ENCODE measurements at places on chromosomes 11 and 22.

- DNase-seq, result no peak
Measured at GRCh38 chr11:11117730-11118129, 235.3 kb downstream of the CSNK2A3 start.

DNA sequence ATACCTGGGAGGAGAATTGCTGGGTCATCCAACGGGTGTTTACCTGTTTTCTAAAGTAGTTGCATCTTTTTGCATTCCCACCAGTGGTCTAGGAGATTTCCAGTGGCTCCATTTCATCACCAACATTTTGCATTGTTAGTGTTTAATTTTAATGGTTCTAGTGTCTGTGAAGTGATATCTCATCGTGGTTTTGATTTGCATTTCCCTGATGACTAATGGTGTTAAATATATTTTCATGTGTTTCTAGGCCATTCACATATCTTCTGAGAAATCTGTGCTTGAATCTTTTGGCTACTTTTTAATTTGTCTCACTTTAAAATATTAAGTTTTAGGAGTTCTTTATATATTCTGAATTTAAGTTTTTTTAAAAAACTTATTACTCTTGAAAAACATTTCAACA lies 439.6 kb downstream of the TMEM135 start:
- no peak for DNase-seq

DNA sequence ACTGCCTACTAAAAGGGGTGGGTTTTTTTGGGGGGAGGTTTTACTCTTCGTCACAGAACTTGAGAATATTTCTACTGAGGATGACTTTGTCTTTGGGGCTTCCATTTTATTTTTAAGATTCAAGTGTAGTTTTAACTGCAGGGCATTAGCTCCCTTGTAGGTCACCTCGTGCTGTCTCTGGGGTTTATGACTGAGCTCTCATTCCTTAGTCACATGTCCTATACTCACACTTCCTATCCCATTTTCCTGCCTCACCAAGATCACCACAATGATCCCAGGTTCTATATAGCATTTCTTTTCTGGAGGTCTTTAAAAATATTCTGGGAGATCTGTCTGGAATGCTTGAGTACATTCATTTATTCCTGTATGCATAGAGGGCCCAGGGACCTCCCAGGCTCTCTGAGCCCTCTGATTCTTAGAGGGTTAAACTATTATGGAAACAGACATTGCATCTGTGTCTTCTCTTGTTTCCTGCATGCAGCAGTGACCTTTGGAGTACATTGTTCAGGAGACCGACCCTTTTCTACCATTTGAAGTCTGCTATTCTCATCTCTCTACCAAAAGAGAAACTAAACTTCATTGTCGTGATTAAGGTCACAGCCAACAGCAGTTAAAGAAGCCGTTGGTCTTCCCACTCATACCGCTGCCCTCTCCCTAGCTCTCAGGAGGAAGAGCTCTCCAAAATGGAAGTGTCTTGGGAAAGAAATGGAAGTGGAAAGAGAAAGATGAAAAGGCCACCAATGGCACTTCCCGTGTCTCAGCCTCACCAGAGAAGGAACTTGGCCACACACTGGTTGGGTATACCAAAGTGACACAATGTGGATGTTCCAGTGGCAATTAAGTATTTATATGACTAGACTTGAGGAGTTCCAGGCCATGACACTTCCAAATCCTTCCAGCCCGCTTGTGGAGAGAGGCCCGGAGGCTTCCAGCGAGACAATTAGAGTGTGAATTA lies 77.5 kb downstream of the ZBTB16 start:
- DNase-seq, result no peak

- DNase-seq, result no peak
Measured at GRCh38 chr11:57307666-57308270, 17.0 kb downstream of the TNKS1BP1 start.

DNA sequence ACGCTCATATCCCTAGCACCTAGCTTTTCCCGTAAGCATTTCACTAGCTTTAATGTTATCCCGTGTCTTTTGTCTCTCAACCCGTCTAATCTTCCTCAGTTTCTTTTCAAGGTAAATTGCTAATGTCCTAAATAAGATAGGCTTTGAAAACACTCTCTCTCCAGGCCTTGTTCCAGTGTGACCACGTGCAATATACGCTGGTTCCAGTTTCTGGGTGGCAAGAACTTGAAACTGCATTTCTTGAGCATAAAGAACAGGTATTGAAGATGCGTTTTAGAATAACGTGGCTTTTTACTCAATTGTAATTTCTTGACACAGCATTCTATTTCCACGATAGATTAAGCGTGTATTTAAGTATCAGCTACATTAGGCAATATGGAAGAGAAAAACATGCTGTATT lies 1.1 kb downstream of the CDC45 start:
- DNase-seq, result no peak

DNA sequence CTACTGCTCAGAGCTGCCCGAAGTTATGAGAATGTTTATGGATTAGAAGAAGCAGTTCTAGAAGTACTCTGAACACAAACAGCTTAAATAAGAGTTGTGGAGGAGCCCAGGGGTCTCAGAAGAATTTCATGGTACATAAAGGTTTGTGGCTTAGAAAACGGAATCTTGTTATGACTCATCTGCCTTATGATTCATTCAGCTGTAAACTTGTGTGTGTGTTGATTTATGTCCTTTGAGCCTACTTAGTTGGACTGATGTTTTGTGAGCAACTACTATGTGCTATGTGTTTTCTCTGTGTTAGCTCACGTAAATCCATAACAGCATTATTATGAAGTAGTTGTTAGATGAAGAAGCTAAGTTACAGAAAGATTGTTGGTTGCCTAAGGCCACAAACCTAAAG lies 203.7 kb downstream of the PGR start:
- DNase-seq, result no peak

DNA sequence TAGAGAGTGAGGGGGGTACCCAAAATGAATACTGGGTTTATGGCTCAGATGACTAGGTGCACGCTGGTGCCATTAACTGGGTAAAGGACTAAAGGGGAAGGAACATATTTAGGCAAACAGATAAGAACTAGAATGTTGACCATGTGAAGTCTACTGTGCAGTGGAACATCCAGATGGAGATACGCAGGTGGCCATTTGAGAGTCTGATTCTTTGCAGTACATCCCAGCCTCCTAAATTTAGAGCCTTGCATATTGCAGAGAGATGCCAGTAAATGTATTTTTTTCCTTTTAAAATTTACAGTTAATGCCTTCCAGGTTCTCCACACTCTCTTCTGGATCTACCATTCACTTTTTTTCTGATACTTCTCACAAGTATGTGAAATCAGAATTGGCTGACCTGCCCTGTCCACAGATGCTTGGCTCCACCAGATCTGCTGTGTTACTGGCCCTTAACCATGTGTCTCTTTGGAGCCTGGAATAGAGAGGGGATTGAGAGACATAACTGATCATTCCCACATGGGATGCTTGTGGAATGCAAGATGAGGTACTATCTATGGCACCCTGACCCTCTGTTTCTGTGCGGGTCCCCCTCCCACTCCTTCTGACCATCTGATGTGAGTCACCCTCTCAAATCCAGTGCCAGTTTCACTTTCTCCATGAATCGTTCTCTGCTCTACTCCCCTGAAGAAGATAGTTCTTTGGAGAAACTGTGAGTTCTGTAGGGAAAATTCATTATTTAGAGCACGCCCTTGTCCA lies 77.0 kb upstream of the NCAM1 start:
- no peak for DNase-seq

GRCh38 chr11:706957-707816 lies 1.2 kb downstream of the EPS8L2 start:
- DNase-seq, result no peak

- no peak for DNase-seq
Measured at GRCh38 chr11:70063121-70063520, 15.0 kb upstream of the ANO1 start.

- DNase-seq, result no peak
Measured at GRCh38 chr22:33889748-33890147, 30.5 kb downstream of the LARGE1 start.

DNA sequence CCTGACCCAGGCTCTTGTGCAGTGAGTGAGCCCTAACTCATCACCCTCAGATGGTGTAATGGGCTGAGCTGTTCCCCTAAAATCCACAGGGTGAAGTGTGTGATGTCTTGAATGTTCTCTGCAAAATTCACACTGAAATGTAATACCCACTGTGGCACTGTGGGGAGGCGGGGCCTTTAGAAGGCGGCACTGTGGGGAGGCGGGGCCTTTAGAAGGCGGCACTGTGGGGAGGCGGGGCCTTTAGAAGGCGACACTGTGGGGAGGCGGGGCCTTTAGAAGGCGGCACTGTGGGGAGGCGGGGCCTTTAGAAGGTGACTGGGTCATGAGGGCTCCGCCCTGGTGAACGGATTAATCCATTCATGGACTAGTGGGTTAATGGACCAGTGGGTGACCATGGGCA lies 33.0 kb downstream of the CHID1 start:
- no peak for DNase-seq

- no peak for DNase-seq
Measured at GRCh38 chr22:43883012-43883661, 8.7 kb downstream of the PNPLA5 start.

DNA sequence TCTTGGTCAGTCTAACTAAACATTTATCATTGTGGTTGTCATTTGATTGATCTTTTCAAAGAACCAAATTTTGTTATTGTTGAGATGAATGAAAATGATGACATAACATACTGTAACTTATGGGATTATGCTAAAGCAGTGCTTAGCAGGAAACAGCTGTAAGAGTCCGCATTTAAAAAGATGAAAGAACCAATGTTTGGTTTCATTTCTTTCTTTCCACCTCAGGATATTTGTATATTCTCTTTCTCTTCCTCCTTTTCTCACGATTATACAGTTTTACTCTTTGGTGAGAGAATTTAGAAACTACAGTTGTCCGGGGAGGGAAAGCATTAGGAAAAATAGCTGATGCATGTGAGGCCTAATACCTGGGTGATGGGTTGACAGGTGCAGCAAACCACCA lies 23.1 kb downstream of the PIH1D2 start:
- DNase-seq, result no peak

- DNase-seq, result no peak
Measured at GRCh38 chr22:31289344-31289743, 2.9 kb downstream of the PIK3IP1 start.

GRCh38 chr22:24010018-24010391 lies 1.1 kb upstream of the CABIN1 start:
- DNase-seq, result no peak

DNA sequence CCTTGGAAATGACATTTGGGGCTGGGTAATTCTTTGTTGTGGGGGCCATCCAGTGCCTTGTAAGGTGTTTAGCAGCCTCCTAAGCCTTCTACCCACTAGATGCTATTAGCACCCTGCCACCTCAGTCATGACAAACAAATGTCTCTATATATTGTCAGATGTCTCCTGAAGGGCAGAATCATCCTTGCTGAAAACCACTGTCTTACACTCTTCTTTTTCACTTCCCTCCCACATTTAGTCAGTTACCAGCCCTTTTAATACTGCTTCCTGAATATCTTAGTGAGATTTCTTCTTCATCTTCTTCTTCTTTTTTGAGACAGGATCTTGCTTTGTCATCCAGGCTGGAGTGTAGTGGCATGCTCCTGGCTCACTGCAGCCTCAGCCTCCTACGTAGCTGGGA lies 33.1 kb downstream of the TNRC6B start:
- DNase-seq, result no peak

DNA sequence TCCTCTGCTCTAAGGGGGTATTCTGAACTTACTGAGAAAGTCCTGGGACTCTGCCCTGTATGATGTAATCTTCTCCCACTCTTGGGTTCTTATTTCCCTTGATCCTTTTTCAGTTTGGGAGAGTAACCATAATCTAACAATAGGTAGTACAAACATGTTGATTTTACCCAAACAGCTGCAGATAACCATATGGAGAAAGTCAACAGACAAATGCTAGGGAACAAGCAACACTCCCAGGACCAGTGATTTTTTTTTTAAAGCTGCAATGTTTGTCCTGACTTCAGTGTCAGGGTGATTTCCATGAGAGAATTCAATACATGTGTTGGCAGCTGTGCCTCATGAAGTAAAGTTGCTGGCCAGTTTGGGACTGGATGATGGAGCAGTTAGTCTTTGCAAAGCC lies 156.5 kb downstream of the FCHSD2 start:
- DNase-seq, result no peak

DNA sequence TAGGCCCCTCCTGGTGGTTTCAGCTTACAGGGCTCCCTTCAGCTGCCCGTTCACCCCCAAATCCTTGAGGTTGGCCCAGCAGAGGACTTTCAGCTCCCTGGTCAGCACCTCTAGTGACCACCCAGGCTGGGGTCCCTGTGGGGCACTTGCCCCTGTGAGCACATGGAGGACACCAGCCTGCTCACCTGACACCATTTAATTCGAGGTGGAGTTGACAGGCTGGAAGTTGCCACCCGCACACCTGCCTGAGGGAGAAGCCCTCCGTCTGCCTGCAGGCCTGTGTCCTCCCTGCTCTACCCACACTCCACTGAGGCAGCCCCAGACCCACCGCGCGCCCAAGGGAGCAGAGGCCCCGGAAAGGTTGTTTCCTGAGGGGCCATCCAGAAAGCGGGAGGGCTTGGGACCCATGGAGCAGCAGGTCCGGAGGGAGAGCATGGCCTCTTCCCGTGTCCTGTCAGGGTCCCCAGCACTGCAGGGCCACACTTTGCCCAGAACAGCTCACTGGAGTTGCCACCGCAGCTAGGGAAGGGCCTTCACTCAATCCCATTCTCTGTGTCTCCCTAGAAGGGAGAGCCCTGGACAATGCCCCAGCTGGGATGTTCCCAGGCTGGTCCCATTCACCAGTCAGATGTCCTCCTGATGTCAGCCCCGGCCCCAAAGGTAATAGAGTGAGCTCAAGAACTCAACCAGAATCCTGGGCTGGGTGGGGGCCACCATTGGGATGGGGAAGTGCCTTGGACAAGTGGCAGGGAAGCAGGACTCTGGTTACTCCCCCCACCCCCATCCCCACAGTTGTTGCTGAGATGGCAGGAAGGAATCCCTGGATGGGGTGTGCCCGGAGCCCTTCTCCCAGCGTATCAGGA lies 82.4 kb downstream of the MED15 start:
- no peak for DNase-seq

DNA sequence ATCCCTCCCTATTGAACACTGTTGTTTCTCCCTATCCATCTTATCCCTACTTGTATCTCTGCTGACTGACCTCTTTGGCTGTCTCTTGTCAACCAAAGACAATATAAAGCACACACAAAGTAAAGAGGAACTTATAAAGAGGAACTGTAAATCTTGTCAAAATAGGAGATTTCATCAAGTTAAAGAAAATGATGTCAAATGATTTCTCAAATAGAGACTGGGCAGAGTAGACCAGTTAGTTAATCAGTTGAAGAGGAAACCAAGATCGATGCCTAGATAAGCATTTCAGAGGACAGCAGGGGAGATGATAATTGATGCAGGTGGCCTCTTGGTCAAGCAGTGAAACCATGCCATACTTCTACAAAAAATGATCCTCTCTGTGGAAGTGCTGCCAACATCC lies 22.7 kb downstream of the KCNQ1OT1 start:
- DNase-seq, result no peak

- no peak for DNase-seq
Measured at GRCh38 chr11:80309301-80309700, 868.5 kb upstream of the TENM4 start.

GRCh38 chr22:18075720-18076497 lies 1.9 kb upstream of the PEX26 start:
- peak; percentile 93 for DNase-seq

DNA sequence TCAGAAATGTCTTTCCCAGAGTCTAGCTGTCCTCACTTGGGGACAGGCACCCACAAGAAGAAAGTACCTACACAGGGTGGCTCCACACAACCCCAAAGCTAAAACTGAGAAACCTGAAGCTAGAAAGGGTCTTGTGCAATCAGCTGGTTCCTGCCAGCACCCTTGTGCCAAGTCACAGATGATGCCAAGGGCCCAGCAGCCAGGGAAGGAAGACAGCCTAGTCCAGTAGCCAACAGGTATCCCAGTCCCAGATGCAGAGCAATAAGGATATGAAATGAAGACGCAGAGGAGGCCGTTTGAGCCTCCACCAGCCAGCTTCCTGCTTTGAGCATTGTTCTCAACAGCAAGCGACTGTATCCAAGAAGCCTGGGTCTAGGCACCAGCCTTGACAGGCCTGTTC lies 6.1 kb downstream of the PLEKHA7 start:
- DNase-seq, result no peak

Data from muscle of arm (tissue), 14 donors.